Activated CD4-positive, CD25-positive, alpha-beta regulatory T cell (primary cell): ENCODE measurements at places on chromosomes 7 and 10.

DNA sequence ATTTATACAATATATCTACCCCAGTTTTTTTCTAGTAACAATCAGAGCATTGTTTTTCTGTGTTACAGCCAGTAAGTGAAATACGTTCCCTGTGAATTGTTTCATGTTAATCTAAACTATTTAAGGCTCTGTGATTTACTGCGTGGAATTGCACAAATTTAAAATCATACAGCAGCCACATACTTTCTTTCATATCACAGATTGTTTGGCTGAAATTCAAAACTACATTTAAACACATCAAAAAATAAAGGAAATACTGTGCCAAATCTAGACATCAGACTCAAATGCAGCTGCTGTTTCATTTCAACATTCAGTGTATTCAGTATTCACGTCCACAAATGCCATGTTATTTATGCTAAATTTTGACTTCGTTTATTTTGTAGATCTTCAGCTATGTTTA lies 242.6 kb upstream of the HGF start:
- no peak for DNase-seq

DNA sequence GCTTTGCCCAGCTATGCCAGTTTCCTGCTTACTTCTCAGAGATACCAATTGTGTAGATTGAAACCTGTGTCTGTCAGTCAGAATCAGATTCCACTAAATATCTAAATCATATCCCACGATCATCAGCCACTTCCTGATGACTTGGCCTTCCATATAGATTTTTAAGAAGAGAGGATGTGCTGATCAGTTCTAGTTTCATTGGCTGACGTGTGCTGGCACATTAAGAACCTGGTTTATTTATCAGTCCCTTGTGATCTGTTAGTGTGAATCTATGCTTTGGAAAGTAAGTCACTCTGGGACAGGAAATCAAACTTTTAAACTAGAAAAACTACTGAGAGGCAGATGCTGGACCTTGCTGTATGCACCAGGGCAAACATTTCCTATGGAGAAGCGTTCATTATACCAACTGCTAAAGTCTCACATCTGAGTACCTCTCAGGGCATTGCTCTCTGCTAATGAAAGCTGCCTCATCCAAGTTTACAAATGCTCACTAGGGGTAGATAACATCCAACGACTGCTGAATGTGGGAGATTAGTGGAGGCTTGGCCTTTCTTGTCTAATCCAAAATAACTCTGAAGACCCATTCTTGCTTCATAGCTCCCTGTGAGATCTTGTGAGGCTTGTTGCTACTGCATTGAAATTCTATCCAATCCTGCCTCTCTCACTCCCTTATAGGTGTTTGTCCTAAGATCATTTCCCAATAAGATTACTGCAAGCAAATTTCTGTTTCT lies 109.1 kb downstream of the ARL4A start:
- DNase-seq, result no peak

GRCh38 chr7:124275411-124275810 lies 242.5 kb upstream of the TMEM229A start:
- no peak for DNase-seq

DNA sequence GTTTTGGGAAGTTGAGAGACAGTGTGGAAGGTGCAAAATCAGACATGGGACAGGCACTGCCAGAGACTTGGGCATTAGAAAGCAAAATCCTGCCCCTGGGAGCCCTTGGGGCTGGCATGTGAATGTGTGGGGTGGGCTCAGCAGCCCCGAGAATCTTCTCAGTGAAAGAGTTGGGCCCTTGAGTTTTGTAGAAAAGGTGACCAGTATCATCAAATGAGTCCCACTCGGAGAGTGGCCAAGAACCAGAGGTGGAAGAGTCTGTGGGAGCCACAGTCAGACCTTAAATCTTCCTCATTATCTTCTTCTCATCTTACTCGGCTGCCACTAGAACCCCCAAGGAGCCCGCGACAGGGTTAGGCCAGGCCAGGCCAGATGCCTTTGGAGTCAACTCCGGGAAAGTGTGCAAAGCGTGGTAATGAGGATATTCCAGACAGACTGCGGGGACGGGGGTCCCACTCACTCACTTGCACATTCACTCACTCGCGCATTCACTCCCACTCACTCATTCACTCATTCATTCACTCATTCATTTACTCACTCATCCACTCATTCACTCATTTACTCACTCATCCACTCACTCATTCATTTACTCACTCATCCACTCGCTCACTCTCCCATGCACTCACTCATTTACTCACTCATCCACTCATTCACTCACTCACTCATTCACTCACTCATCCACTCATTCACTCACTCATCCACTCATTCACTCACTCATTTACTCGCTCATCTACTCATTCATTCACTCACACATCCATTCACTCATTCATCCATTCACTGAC lies 74.9 kb downstream of the CARD11 start:
- DNase-seq, result no peak

DNA sequence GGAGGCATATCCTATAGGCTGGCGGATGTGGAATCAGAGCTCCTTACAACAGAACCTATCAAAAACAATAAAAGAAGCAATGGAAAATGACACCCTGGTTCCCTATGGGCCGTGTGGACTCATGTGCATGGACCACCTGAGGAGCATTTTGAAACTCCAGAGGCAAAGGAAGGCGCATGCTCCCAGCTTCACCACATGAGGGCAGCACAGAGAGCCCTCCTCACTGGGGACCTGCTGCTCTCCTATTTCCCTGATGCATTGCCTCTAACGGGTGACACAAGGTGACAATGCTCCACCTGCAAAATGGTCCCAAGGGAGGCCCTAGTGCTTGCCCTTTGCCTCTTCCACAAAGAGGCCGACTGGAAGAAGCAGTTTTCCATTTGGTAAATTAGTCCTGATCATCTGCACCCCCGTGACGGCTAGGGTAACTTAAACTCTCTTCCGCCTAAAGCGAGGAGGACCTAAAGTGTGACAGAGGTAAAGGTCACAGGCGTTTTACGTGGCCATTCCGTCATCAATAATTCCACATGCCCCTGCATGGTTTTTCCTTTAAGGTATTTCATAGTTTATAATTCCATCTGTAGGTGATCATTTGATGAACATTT lies 67.7 kb downstream of the GPAM start:
- DNase-seq, result peak; percentile 2

DNA sequence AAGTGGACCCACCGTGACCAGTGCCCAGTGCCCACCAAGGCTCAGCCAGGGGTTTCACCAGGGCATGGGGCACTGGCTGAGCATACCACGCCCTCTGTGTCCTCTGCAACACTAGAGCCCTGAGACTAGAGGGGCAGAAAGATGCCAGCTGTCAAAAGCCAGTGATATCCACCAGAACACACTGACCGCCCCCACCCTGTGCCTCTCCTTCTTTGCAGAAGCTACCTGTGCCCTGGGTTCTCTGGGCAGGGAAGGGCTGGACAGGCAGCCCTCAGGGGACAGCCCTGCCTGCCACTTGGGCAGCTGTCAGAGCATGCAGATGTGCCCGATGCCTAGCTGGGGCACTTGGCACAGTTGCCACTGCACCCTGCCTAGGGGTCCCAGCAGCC lies 494 bp downstream of the VSIR start:
- DNase-seq, result no peak

DNA sequence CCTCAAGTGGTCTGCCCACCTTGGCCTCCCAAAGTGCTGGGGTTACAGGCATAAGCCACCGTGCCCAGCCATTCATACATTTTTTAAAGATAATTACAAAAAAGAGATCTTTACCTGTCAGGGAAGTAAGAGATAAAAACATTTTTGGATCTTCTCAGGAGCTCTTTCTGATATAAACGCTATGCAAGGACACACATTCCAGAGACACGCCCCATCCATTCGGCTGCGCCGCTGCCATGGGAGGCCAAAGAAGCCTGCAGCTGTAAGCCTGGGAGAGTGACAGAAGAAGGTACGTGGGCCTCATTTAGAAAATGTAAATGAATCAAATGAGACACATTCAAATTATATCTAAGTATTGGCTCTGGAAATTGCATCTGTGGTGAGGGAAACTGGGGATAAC lies 85.3 kb downstream of the LYZL1 start:
- DNase-seq, result no peak

- DNase-seq, result no peak
Measured at GRCh38 chr7:91503934-91504555, 239.8 kb downstream of the FZD1 start.

- DNase-seq, result no peak
Measured at GRCh38 chr7:100220586-100221230, 959 bp downstream of the PVRIG start.

GRCh38 chr7:123594813-123595241 lies 6.8 kb upstream of the ASB15 start:
- no peak for DNase-seq

- no peak for DNase-seq
Measured at GRCh38 chr7:1872191-1873069, 202.4 kb downstream of the ELFN1 start.

DNA sequence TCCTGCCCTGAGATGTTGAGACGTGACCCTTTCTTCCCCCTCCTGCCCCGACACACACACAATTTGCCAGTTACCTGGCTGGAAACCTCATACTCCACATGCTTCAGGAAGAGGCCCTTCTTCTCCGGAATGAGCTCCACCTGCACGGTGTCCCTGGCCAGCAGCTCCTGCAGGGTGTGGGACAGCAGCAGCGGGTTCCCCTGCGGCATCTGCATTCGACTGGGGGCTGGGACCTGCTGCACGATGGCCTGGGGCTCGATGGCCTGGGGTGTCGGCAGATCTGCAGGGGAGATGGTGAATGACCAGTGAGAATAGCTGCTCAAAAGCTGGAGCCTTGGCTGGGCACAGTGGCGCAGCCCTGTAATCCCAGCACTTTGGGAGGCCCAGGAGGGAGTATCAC lies 36.0 kb downstream of the NUDT1 start:
- DNase-seq, result no peak

- no peak for DNase-seq
Measured at GRCh38 chr10:34157501-34157900, 657.6 kb downstream of the PARD3 start.

DNA sequence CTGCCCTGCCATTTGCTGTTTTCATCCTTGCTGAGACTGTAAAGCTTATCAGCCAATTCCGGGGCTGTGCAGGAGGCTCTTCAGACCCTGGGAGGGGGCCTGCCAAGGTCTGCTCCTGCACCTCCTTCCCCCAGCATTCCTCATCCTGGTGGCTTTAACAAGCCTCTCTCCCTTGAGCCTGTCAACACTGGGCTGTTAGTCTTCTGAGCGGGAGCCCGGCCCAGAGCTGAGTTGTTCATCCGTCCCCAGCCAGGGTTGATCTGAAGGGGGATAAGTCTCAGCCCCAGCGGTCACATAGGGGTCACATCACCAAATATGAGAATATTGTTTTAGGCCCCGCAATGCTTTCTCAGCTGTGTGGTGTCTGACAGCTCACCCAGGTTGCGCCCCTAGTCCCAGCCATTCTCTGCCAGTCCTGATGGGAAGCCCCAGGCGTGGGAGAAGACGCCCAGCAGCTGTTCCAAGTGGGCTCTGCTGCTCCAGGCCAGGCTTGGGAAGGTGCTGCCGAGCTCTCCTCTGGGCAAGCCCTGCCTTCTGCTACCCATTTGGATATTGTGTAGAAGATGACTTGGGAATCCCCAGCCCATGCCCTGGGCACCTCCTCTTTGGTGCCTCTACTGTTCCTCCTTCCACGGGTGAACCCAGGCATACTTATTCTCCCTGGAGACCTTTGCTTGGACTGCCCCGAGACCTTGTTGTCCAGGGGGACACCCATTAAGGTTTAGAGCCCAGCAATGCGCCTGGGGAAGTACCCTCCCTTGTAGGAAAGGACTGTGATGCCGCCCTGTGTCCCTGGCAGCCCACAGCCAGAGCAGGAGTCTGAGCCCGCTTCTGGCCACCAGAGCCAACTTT lies 23.5 kb upstream of the TRIM8 start:
- DNase-seq, result no peak

DNA sequence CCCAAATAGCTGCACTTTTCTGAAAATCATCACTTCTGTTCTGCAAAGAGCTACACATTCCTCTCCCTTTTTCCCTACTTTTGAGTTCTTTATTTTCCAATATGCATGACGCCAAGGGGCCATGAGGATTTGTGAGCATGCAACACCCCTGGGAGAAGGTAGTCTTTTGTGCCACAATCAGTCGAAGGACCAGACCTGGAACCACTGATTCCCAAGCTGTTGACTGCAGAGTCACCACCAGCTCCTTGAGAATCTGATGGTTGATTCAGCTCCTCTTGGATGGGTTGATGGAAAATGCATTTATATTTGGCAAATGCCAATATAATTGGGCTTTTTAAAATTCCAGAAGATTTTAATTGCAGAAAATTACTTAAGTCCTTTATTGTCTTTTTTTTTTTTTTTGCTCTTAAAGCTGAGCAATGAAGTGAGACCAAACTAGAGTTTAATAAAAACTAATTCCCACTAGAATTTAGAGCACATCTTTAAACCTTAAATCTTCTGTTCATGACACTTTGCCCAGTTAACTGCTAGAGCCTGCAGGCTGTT lies 554.1 kb downstream of the TNS3 start:
- no peak for DNase-seq
